CD4-positive, alpha-beta T cell treated with Interleukin-10 for 1 hour (primary cell): ENCODE measurements at places on chromosomes 3 and 15.

GRCh38 chr3:126523745-126524428 lies at the start of gene CHST13:
CHST13 (plus strand) TSS chr3:126524155; CDS start chr3:126524333, 178 bp downstream.
- DNase-seq: no peak

DNA sequence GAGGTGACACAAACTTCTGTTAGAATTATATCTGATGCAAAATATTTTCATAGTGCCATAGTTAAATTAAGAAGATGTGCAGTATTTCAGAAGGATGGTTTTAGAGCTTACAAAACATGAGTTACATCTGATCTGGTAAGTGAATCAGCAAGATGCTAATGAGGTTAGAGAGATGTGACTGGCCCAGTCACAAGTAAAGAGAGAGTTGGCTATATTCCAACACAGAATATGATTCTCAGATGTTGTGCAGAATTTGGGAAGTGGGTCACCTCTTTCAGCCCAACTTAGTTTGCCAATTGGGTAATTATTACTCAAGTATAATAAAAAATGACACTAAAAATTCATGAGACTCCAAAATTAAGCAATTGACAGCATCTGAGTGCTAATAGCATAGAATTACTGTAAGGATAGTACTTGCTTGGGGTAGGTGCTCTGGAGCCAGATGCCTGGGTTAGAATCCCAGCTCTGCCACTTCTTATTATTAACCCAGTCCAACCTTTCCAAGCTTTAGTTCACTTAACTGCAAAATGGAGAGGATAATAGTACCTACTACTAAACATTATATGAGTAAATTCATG lies 30.8 kb downstream of the P2RY1 start:
- no peak for DNase-seq

DNA sequence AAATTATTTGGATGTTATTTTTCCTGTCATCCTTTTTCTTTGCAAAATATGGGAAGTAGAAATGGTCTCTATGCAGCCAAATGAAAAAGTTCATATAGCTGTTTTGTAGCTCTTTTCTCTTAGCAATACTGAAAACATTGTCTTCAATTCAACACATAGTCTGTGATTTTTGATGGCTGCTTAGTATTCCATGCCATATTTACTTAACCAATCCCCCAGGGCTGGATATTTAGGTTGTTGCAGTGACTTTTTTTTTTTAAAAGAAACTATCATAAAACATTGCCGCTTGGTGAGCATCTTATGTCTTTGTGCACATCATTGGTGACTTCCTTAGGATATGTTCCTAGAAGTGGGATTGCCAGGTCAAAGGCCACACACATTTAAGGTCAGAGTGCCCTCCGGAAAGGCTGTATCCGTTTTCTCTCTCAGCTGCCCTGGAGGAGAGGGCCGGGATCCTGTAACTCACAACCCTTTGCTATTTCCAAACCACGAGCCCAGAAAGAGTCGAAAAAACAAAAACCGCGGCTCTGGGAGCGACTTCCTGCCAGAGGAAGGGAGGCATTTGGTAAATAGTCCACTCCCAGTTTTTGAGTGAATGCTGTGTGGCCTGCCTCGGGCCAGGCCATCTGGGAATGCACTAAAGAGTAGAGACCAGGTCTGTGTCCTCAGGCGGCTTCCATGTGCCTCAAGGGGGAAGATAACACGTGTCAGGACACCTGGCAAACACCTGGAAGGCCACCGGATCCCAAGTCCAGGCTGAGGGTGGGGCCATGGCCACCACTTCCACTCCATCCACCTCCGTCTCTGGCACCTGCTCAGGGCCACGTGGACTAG lies 41.9 kb downstream of the SMAD6 start:
- DNase-seq: no peak

DNA sequence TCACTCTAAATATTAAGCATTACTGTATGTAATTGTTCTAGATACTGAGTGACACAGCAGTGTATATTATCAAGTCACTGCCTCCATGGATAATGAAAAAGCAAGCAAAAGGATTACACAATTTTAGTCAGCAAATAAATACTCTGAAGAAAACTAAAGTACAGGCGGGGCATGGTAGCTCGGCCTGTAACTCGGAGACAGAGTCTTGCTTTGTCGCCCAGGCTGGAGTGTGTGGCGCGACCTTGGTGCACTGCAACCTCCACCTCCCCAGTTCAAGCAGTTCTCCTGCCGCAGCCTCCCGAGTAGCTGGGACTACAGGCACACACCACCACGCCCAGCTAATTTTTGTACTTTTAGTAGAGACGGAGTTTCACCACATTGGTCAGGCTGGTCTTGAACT lies 32.7 kb downstream of the RBM6 start:
- DNase-seq: no peak

DNA sequence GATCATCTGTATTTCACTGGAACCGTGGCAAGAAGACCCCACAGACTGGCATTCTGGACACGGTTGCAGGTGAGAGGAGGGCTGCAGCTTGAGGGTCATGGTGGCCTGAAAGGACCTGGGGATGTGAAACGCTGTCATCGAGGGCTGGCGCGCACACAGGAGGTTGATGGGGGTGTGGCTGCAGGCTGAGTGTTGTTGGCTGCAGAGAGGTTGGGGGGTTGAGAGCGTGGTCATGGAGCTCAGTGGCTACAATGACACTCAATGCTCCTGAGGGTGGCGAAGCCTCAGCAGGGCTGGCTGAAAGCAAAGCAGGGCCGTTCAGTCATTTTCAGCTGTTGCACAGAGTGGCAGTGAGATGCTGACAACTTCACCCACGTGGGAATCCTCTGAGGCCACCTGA lies 21.0 kb downstream of the CPN2 start:
- DNase-seq: no peak

DNA sequence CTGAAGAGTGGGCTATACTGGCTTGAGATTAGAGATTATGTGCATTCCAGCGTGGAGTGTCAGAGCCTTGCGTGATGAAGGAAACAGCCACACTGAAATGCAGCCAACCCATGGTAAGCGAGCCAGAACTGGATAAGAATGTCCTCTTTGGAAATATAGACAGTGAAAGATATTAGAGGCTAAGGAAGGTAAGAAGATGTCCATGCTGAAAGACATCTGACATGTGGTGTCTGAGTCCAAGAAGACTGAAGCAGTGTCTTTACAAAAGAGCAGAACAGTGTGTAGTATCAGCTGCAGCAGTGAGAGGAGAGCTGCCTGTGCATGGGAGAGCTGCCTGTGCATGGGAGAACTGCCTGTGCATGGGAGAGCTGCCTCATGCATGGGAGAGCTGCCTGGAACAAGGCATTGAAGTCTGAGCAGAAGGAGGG lies 672.2 kb downstream of the DIPK2A start:
- no peak for DNase-seq

GRCh38 chr3:36945333-36945980 lies 603 bp upstream of the TRANK1 start:
- DNase-seq: no peak

DNA sequence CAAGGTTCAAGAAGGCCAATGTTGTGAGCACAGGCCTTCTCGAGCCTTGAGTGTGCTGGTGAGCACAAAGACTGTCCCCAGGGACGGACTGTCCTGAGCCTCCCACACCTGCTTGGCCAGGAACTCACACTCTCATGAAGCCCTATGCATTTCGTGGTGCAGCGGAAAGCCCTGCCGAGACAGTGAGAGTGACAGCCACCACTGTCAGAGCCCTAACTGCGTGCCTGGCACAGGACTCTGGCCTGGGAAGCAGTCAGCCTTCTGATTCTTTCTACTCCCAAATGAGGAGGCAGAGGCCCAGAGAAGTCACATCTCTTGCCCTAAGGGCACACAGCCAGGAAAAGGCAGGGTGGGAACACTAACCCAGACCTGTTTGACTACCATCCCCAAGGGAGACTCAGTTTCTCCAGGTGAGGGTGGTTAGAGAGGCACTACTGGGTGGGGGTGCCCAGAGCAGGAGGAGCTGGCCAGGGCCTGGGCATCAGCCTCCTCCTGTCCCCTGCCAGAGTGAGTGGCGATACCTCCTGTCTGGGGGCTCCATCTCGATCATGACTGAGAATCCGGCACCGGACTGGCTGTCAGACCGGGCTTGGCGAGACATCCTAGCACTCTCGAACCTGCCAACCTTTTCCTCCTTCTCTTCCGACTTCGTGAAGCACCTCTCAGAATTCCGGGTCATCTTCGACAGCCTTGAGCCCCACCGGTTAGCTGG lies 50.8 kb downstream of the SEMA3G start:
- no peak for DNase-seq

GRCh38 chr3:155024006-155024638 lies 56.0 kb upstream of the MME start:
- no peak for DNase-seq

GRCh38 chr3:119308355-119308754 lies 14.2 kb downstream of the ARHGAP31 start:
- no peak for DNase-seq

- DNase-seq: no peak
These were observed 144.7 kb upstream of the DPH6 start for GRCh38 chr15:35690698-35691116.

GRCh38 chr3:58683466-58683865 lies 16.9 kb upstream of the FAM3D start:
- DNase-seq: no peak

DNA sequence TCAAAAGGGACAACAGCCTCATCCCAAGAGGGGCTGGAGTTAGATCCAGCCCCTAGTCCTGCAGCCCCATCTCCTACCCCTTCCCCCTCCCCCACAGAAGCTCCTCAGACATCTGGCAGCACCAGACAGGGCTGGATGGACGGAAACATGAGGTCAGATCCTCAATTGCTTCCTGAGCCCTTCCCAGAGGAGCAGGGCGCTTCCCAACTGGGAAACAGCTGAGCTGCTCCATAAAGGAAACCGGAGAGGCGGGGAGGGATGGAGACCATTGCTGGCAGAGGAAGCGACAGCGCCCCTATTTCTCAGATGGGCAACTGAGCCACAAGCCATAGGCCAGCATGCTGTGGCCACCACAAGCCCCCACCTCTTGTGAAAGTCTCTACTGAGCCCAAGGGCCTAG lies 18.3 kb upstream of the CYP11A1 start:
- DNase-seq: no peak

- DNase-seq: no peak
These were observed 224.8 kb upstream of the GAP43 start for GRCh38 chr3:115398506-115398905.

DNA sequence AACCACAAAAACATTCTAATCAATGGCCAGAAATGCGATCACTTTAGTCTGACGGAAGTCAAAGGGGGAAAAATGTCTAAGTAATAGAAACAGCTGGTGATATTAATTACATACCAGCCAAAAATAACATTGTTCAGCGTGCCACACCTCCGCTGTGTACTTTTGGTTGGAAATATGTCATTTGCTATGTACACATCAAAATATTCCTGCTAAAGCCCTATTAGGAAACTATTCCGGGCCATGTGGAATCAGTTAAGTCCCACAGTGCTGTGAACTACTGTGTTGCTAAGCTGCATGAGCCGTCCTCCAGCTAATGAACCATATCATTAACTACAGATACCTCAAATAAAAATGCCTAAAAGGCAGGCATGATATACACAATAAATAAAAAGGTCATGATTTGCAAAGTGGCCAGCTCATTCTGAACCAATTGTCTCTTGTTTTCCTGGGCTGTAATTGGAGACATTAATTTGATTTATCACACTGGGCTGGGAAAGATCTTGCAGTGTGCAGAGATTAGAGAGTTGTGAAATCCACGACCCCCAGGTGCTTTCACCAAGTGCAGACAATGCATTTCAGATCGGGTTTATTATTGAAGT lies 200.5 kb upstream of the LRTM1 start:
- DNase-seq: no peak

- DNase-seq: peak; percentile 43
These were observed 846 bp upstream of the POLG start for GRCh38 chr15:89335298-89336041.

GRCh38 chr15:101376615-101377395 lies 81.8 kb upstream of the SNRPA1 start:
- DNase-seq: no peak

DNA sequence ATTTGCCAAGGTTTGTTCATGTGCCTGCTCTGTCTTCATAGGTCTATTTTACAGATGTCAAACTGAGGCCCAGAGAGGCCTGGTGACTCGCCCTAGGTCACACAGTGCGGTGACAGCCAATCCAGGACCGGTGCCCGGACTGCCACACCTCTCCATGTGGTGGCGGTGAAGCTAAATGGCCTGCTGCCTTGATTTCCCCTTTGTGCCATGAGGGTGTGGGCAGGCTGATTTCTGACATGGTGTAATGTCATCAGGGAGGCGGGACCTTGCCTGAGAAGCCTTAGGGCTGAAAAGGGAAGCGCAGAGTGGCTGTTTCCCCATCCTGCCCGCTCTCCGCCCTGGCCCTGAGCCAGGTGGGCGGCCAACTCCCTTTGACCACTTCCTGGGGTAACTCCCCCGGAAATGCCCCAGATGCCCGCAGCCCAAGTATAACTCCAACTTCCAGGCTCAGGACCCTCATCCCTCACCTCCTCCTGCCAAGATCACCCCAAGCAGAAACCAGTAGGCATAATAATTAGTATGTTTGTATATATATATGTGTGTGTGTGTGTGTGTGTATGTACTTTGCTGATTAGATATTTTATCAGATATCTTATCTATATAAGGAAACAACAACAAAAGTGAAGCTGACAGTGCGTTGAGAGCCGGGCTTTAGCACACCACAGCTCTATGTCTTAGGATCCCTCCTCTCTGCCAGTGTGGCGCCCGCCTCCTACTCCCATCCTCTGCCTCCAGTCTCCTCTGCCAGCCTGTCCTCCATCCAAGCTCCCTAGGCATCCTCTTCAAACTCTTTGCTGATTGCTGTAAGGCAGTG lies 63.9 kb downstream of the IQSEC1 start:
- DNase-seq: peak; percentile 83

GRCh38 chr3:3848923-3849275 lies 49.7 kb downstream of the LRRN1 start:
- no peak for DNase-seq

- no peak for DNase-seq
These were observed 6.3 kb upstream of the FSIP1 start for GRCh38 chr15:39788800-39789565.

GRCh38 chr3:121431726-121432517 lies 113.9 kb downstream of the POLQ start:
- peak; percentile 79 for DNase-seq

- no peak for DNase-seq
These were observed 51.5 kb downstream of the GMNC start for GRCh38 chr3:190810957-190811356.

GRCh38 chr3:111237946-111238345 lies 166.3 kb downstream of the NECTIN3 start:
- DNase-seq: no peak

GRCh38 chr15:96043591-96044171 lies 286.8 kb upstream of the NR2F2 start:
- no peak for DNase-seq

DNA sequence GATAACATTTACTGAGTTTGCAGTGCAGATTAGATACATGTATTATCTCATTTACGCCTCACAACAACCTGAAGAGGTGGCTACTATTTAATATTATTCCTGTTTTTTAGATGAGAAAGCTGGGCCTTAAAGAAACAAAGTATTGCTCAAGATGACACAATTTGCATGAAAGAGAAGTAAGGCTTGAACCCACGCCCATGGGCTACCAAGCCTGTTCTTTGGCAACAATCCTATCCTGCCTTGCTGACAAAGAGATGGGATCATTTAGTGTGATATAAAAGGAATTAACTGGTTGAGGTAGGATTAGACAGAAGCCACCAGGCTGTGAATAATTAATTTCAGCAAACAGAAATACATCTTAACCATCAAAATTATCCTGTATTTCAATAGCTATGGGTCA lies 9.2 kb upstream of the LDHAL6B start:
- no peak for DNase-seq
